Mammary epithelial cell (primary cell): ENCODE measurements at places on chromosomes 13 and 19.

- no peak for DNase-seq
Measured at GRCh38 chr19:31392464-31392863, 43.2 kb upstream of the TSHZ3 start.

DNA sequence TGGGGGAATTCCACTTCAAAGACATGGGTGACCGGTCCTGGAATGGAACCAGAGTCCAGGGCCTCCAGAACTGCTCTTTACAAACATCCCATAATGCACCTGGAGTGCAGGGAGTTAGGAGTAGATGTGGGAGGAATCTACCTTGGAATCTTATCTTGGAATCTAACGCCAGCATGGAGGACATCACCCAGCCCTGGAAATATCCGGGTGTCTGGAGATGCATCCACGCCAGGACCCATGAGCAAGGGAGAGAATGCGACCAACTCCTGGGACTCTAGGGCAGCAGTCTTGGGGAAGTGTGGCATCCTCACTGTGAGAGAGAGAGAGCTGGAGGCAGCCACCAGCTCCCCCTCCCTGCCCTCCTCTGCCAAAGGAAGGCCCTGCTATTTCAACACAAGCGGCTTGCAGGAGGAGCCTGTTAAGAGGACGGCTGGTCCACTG lies 211.8 kb downstream of the UQCRFS1 start:
- no peak for DNase-seq

DNA sequence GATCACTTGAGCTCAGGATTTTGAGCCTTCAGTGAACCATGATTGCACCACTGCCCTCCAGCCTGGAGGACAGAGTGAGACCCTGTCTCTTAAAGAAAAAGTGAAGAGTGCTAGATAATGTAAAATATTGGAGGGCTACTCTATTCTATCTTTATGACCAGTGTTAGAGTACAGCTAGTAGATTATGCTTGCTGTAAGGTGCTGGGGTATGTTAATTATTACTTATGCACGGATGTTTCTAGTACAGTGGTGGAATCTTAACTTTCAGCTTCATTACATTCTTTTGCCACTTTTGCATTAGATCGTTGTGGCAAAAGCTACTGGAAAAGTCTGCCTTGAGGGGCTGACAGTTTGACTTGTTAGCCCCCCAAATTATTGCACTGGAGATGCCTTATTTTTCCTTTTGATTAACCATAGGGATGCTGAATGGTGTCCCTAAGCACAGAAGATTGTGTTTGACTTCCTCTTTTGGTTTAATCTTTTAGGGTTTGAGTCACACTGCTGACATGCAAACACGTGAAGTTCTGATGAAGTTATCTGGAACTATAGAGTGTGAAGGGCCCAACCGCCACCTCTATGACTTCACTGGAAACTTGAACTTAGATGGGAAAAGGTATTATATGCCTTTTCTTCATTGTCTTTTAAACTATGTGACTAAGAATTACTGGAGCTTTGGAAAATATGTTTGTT lies 169.8 kb downstream of the ATP8A2 start:
- DNase-seq: no peak

DNA sequence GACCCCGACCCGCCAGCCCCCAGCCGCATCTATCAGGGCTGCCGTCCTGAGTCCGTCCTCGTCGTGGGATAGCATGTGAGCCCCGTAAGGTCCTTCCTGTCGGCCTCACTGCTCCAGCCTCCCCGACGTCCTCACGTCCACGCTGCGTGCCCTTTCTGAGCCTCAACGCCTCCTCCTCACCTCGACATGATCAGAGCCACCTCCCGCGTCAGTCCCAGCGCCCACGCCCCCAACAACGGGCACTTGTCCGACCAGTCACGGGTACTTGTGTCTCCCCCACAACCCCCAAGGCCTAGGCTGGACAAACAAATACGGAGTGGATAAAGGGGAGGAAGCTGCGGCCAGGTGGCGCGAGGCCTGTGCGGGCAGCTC lies 665 bp downstream of the ZNF497 start:
- DNase-seq: no peak

- DNase-seq: no peak
Measured at GRCh38 chr19:44303976-44304568, 753 bp downstream of the ZNF235 start.

DNA sequence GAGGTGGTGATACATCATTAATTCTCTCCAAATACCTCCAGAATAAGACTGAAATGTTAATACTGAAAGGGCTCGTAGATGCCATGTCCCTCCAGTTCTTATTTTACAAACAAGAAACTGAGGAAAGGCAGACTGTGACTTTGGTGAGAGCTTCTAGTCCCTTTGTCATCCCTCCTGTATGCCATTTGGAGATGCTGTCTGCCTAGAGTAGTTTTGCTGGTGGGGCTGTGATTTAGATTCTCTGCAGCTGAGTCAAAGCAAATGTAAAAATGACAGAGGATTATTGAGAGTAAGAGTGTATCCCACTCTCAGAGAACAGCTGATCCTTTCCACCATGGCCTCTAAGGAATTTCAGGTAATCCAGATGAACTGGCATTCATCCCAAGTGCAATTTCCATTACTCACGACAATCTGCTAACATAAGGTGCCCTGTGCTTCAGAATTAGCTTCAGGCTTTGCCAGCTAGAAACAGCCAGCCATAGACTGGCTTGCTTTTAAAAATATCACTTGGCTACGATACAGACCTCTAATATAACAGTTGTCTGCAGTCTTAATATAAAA lies 16.8 kb downstream of the PABPC3 start:
- DNase-seq: no peak

GRCh38 chr13:34751044-34751443 lies 191.0 kb upstream of the NBEA start:
- no peak for DNase-seq

GRCh38 chr13:43266936-43267615 lies 243.7 kb downstream of the DNAJC15 start:
- no peak for DNase-seq

DNA sequence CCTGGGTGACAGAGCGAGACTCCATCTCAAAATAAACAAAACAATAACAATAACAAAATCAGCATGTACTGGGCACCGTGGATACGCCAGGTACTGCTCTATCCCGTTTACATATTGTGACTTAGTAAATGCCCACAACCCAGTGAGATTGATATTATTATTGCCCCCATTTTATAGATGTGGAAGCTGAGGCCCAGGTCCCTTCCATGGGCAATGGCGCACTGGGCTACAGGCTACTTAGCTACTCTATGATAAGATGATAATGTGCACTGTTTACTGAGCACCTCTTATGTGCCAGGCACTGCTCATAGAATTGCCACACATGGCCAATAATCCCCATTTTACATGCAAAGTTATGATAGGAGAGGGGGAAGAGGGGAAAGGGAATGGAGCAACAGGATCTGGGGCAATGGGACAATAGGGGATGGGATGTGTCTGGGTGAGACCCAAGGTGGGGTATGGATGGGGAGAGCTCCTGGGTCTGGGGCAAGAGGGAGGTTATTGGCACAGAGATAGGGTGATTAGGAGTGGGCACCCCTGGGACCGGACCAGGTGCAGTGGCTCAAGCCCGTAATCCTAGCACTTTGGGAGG lies 5.4 kb downstream of the KCNN4 start:
- no peak for DNase-seq

- no peak for DNase-seq
Measured at GRCh38 chr13:43880214-43880855, 631 bp downstream of the LACC1 start.

DNA sequence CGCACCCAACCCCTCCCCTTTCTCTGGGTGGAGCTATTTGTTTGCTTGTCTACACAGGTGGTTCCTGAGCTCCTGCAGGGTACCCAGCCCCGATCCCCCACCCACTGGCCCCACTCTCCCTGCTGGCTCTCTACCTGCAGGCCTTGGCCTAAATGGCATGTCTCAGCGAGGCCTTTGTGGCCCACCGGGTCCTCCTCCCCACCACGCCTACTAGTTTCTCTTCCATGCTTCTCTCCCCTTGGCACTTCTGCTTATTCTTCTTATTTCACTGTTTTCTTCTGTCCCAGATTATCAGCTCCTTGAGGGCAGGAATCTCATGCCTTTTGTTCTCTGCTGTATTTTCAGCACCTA lies 57.4 kb upstream of the ZNF536 start:
- DNase-seq: no peak
